ENCODE measurements at places on chromosomes 13 and 19. TPM values are rescaled to one million over a fixed set of nuclear protein-coding genes. Genes with fewer than 3 reads are reported as not detected.

GFY gene
- not detected for total RNA-seq

CD37 gene
- total RNA-seq = not detected

RASGRP4 gene
- not detected for total RNA-seq

KEAP1 gene
- total RNA-seq = 91.0 TPM

OR7C1 gene
- total RNA-seq = not detected

ZNF816 gene
- total RNA-seq = 12.9 TPM

ZNF723 gene
- total RNA-seq = not detected

CGB3 gene
- not detected for total RNA-seq

COMP gene
- total RNA-seq = 0.15 TPM

PRR12 gene
- total RNA-seq = 4.5 TPM

OLFM4 gene
- total RNA-seq = not detected

VAV1 gene
- total RNA-seq = not detected

Measured in smooth muscle cell of trachea (primary cell).